ENCODE measurements at places on chromosomes 5 and 9. TPM values are rescaled to one million over a fixed set of nuclear protein-coding genes. Genes with fewer than 3 reads are reported as not detected.

The PCDHGA9 gene
- total RNA-seq: 0.65 TPM

The SPATA31A3 gene
- total RNA-seq: not detected

The ANKRD18A gene
- 1.6 TPM for total RNA-seq

The TAF11L5 gene
- not detected for total RNA-seq

The SLC34A1 gene
- 3.0 TPM for total RNA-seq

The SPATA31D4 gene
- total RNA-seq: not detected
